D341Med (cell line): ENCODE measurements at places on chromosomes 5 and 9.

DNA sequence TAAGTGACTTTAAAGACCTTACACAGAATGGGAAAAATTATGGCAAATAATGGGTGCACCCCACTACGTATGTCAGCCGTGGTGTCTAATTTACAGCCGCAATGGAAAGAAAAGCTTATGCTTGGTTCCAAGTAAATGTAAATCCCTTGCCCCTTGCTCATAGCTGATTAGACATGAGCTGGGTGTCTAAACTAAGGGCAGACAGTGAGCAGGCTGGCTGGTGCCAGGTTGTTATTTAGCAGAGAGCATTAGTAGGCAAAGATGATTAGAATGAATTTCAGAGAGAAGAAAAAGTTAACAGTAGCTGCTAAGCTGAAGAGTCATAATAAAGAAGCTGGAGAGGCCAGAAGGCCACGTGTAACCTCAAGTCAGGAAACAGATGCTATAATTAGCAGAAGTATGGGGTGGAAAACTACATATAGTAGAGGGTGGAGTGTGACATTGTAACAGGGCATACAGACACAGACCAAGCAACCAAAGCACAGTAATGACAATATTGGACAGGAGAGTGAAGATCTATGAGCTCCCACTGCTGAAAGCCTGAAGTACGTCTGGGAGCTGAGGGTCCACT is 257.7 kb downstream of the MCTP1 start:
- peak; percentile 52 for DNase-seq

DNA sequence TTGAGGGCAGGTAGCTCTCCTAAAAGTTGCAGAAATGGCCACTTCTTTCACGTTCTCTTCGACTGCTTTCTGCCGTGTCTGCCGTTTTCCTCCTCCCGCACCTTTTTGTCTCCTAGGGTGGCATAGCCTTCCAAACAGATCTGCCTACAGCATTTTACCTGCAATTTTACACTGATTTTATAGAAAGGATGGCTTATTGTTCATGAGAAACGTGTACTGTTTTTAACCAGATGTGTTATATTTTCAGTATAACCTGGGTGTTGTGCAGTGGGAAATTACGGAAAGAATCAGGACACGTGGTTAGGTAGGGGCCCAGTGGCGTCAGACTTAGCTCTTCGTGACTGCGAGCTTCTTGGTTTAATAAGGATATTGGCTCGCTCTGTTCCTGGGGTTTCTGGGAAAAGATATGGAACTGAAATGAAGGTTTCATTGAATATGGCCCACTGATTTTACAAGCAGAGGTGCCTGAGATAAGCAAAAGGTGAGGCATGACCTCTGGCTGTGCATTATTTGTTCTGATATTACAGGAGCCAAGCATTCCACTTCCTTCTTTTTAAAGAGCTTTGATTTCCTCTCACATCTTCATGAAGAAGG is 43.7 kb upstream of the PRSS3 start:
- DNase-seq = no peak

- peak; percentile 86 for DNase-seq
These were observed 50.4 kb downstream of the USP20 start for GRCh38 chr9:129885670-129886106.

DNA sequence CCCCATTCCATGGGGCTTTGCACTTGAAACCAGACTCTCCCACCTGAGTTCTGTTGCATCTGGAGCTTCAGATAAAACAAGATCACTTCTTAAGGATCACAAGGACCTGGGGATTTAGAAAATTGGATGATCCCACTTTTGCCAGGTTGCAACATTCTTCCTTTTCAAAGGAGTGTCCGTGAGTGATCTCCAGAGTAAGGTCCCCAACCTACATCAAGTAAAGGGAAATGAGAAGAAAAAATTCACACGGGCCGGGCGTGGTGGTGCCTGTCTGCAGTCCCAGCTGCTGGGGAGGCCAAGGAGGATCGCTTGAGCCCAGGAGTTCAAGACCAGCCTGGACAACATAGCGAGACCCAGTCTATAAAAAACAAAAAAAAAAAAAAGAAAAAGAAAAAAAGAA is 41.2 kb upstream of the COL5A1 start:
- no peak for DNase-seq

DNA sequence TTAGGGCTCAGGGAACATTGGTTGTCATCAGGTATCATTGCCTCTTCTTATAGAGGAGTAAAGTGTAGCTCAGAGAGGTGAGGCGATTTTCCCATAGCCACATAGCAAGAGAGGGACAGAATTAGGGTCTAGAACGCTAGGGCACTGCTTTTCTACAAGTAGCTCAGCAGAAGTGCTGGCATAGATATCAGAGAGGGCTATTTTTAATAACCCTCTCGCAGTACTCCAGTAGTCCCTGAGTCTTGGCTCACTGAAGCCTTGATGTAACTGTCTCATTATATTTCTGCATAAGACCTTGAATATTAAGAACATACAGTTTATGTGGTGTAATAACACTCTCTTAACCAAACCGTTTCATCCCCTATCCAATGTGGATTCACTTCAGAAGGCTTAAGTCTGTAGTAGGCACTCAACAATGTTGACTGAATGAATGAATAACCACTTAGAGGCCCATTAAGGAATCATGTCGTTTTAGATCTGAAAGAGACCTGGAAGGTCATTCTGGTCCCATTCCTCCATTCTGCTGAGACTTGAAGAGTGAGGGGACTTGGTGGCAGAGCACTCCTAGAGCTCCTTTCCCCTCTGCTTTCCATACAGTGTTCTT is 4.7 kb upstream of the FRMPD1 start:
- no peak for DNase-seq

DNA sequence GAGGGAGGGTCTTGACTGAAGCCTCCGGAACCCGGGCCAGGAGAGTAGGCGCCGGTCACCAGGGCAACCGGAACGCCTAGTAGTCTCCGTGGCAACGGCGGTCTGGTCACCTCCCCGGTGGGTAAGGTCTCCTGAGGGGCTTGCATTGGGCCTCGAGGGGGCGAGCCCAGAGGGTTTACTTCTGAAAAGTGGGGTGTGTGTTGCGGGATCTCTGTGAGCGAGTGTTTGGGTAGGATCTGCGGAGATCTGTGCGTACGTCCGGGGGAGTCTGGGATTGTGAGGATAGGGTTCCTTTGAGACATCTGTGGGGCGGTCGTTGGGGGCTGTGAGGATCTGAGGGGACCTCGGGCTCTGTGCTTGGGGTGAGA is at the start of gene FAM221B:
Gene FAM221B (minus strand): TSS at position 17 of the 368 bp plus-strand sequence. CDS start 2,571 bp downstream, outside the sequence.
- no peak for DNase-seq

DNA sequence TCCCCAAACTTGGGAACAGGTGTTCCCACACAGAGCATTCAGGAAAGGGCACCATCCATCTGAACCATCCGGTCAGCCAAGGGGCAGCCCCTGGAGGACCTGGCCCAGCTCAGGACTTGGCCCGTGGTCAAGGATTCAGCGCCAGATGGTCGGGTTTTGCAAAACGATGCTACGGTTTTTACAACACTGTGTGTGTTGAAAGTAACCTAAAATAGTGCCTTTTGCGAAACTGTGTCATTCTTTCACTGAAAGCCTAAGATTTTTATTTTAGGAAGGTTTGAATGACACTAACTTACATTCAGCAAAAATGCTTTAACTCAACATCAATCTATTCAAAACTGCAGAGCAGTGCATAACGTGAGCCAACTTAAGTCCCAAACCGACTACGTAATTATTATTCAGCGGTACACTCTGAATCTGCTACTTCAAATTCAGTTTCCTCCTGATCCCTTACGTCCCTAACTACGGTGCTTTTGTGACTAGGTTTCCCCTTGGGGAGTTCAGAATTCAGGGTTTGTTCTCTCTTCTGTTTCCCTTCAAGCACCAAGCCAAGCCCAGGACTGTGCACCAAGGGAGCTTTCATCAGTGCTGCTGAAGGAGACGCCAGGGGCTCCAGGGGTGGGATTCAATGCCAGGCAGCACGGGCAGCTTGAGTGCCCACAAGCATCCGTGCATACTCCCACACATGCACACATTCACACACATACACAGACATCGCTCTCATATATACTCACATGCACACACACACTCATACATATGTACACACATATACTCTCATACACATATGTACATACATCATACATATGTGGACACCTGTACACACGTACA is 25.8 kb downstream of the LPCAT1 start:
- DNase-seq = no peak
